ENCODE measurements at places on chromosomes 2 and 18.

GRCh38 chr2:97740590-97741182, 27.3 kb downstream of the ZAP70 start:
- DNase-seq: peak; percentile 43

DNA sequence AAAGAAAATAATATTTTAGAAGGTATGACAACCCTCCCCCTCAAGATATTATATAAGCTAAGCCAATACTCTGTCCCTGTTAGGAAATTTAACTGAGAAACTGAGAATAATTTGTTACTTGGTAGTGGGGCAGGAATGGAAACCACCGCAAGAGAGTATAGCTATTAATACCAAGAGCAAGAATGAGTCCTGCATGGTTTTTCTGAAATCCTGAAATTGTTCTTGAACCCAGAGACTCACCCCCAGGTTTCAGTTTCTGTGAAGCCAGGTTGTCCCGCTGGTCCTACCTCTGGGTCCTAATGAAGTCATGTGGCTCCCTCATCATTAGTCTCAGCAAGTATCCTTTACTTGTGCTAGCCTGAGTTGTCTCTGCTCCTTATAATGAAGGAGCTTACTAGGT, 671.0 kb upstream of the ACVR2A start:
- no peak for DNase-seq

GRCh38 chr2:10045561-10046355, 2.4 kb downstream of the KLF11 start:
- no peak for DNase-seq

DNA sequence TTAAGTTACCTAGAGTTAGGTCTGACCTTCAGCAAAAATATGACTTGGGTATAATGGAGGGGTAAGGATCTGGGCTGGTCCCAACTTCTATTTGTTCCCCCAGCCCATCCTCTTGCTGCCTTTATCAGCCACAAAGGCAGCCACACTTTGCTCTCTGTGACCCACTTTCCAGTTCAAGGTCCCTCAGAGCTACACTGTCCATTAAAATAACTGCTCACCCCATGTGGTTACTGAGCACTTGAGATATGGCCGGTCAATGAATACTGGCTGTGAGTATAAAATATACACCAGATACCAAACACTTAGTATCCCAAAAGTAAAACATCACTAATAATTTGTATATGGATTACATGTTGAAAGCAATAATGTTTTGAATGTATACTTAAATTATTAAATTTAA, 67.2 kb downstream of the EPHA4 start:
- no peak for DNase-seq

DNA sequence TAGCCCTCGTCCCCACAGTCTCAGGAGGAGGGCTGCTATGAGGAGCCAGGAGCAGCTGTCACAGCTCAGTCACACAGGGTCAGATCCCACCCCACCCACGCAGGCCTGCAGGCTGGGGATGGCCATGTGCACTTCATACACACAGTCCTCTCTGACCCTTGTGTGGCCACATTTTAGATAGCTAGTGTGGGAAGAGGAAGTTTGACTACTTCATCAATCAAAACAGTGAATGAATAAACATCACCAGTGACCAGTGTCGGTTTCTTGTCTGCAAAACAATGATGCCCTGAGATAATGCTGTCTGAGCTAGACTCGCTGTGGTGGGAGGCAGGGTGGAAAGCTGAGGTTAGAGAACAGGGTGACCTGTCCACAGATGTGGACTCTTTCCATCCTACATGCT, 107.1 kb downstream of the PIEZO2 start:
- no peak for DNase-seq

DNA sequence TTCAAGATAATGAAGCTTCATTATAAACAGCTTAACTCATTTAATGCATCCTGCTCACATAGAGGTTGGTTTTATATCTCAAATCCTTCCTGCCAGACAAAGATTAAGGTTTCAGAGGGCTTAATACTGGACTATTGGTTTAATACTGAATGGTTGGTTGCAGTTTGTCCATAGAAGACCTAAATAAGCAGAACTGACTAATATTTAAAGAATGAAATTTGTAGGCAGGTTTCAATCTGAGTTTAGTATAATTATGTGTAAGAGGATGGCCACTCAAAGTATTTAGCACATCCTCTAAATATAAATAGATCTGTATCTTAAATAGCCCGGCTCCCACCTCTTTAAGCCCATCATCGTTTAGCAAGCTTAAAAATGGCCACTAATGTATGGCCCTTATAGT, 92.5 kb downstream of the EPB41L5 start:
- DNase-seq: no peak

DNA sequence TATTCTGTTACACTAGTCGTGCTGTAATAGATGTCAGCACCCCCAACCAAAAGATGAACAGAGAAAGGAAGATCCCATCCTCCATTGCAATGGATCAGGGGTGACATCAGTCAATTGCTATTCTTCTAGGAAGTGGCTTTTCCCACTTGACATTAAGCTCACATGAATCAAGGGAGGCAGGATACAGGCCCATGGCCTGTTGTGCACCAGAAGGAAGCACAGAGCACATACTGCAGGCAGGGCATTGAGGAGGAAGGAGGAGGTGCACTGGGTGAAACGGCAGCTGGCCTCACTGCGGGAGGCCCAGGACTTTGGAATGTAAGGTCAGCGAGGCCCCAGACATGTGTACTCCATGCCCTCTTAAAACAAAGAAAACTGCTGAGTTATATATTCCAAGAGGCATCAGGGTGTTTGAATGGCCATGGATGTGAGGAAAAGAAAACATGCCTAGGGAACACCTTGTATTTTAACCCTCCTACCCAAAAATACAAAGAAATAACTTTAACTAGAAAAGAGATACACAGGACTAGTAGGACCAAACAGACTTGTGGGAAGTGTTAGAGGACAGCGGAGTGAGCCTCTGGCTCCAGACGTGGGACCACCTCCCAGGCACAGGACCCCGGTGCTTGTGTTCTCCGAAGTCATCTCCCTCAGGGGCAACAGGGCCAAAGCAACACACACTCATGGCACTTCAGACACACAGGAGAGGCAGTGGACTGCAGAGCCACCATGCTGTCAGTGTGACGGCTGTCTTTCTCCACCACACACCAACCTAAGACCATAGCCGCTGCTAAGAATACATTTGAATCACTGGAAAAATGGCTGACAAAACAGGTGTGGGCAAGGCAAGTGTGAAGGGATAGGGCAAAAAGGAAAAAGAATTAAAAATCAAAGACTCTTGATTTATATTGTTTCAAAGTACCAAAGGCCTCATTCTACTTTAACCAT, 51.4 kb upstream of the RIOK3 start:
- peak; percentile 69 for DNase-seq

DNA sequence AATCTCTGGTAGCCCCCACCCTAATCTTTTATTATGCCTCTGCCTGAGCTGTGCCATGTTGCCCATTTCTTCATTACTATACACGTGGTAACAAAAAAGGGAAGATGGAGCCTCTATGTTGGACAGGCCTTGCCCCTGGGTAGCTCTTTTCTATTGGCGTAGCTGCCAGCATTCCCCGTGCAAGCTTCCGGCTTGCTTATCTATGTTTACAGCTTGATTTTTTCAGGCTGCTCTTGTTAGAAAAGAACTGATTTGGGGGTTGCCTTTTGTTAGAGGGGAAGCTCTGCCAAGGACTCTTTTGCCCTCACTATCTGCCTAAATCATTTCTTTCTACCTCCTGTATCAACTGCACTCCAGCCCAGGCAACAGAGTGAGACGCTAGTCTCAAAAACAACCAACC, 45.5 kb upstream of the ZSWIM2 start:
- DNase-seq: no peak

- no peak for DNase-seq
Observed at GRCh38 chr2:132897111-132897510, 227.1 kb upstream of the LYPD1 start.

GRCh38 chr2:234834228-234834923, 117.4 kb upstream of the SH3BP4 start:
- DNase-seq: no peak

GRCh38 chr2:52498077-52498750, 1269.4 kb upstream of the CHAC2 start:
- no peak for DNase-seq

GRCh38 chr2:1561811-1562421, 148.7 kb downstream of the TPO start:
- DNase-seq: peak; percentile 6

DNA sequence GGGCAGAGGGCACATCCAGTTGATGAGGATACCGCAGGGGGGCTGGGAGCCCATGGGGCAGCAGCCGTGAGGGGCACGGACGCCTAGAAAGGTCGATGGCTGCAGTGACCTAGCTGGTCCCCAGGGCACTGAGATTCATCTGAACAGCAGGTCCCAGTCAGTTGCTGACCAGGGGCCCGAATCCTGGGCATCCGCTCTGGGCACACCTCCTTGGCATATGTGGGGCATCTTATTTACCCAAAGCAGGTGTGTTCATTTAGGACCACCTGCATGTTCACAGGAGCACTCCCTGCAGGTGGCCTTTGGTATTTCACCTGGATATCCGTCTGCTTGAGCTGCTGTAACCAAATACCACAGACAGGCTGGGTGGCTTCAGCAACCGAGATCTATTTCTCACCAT, 72.0 kb upstream of the ODC1 start:
- no peak for DNase-seq

DNA sequence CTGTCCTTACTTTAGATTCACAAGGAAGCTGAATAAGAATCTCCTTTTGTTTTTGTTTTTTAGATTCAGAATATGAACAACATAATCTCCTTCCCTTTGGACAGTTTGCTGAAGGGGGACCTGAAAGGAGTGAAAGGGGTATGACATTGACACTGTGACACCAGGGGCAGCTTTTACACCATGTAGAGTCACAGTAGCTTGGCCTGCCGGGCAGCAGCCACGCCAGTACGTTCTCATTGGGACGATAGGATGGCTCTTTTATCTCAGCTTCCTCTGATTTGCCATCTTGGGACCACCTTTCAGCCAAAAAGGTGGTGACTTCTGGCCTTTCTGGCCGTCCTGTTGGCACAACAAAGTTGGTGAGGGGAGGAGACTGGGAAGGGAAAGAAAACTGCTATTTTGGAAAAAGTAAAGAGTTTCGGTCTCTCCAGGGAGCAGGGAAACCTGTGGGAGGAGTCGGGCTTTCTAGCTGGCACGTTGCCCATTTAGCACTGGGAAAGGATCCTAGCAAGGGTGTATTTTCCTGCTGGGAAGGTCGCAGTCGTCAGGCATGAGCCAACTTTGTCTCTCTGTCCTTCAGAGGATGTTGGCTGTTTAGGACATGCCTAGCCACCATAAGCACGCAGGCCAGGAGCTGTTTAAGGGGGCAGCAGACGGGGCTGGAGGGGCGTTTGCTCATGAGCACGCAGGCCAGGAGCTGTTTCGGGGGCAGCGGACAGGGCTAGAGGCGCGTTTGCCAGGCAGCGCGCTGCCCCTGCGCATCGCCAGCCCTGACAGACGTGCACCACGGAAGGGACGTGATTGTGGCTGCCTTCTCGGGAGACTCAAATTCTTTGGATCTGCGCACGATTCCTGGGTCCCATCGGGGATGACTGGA, 104.6 kb downstream of the ITGB1BP1 start:
- DNase-seq: no peak

GRCh38 chr2:145688156-145688555, 1168.2 kb upstream of the ZEB2 start:
- no peak for DNase-seq

DNA sequence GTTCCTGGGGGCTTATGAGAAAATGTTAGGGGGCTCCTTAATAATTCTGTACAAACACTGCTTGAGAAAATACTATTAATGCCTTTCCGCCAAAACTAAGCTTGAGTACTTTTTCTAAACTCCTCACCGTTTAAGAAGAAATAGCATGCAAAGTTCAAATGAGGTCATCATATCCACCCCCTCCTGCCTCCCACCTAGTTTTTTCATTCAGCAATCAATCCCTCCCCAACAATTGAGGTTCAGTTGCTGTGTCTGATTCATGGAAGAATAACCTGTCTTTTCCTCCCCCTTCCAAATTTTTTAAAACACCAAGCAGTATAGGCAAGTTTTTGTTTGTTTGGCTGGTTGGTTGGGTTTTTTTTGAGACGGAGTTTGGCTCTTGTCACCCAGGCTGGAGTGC, 24.4 kb upstream of the RMP24 start:
- DNase-seq: no peak

- no peak for DNase-seq
Observed at GRCh38 chr2:217905395-217905794, 97.4 kb downstream of the TNS1 start.

GRCh38 chr2:240731178-240731545, 39.5 kb downstream of the AQP12A start:
- peak; percentile 33 for DNase-seq
